Effector memory CD8-positive, alpha-beta T cell (primary cell): ENCODE measurements at places on chromosomes 12 and 14.

GRCh38 chr12:42790761-42791151 lies 201.2 kb upstream of the PRICKLE1 start:
- no peak for DNase-seq
- no peak overlapping the region for H3K27ac ChIP-seq
- H3K27me3 ChIP-seq, result no peaks in the 10 kb centered on the region
- no peaks in the 10 kb centered on the region for H3K36me3 ChIP-seq
- H3K4me3 ChIP-seq, result no peak overlapping the region
- H3K4me1 ChIP-seq, result no peaks in the 10 kb centered on the region

DNA sequence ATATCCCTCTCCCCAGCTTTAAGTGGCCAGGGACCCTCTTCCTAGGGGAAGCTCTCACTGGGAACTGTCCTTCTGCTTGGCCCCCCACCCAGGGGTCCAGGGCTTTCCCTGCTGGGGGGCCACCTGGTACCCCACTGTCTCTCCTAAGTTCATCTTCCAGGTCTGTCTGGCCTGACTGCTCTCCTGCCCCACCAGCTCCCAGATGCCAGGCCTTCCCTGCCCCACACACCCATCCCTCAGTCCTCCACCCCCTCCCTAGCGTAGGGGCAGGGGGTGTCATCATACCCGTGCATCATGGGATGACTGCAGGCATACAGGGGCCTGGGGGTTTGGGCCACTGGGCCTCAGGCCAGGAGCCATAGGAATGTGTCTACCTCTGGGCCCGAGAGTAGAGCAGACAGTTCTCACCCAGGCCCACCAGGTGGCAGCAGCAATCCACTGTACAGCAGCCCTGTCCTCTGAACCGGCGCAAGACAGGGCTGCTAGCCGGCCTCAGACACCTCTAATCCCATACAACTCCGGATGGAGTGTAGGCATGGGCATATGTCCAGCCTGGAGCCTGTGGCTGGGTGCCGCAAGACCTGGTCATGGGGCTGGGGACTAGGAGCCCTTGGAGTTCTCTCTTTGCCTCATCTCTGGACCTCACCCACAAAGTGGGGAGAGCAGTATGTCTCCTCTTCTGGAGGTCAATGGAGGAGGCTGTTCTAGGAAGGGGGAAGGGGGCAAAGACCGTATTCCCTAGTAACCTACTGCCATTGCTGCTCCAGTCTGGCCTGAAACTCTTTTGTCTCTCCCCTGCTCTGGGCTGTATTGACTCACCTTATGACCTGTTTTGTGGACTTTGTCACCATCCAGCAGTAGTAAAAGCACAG lies 10.0 kb upstream of the SMARCD1 start:
- DNase-seq, result peak; percentile 77
- no peak overlapping the region for H3K4me3 ChIP-seq
- peaks cover 2% of the 10 kb centered on the region for H3K36me3 ChIP-seq
- H3K27me3 ChIP-seq, result peaks cover 31% of the 10 kb centered on the region
- peak overlapping the region; percentile 64 for H3K27ac ChIP-seq

DNA sequence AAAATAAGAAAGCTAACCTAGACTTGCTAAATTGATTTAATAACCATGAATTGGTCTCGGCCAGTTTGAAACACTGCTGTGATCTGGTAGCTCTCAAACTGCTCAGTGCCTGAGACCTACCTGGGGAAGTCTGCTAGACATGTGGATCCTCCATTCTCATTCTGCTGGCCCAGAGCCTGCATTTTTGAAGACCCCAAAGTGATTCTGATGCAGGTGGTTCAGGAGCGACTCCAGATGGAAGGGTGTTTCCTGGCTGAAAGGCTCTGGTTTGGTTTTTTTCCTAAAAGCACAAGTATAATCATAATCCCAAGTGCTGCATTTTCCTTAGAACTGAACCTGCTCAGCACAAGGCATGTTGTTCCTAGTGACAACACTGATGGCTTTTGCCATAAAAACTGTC lies 159.5 kb downstream of the ZNF664 start:
- no peaks in the 10 kb centered on the region for H3K36me3 ChIP-seq
- no peak overlapping the region for H3K4me3 ChIP-seq
- H3K27ac ChIP-seq, result no peak overlapping the region
- peaks cover 30% of the 10 kb centered on the region for H3K27me3 ChIP-seq

DNA sequence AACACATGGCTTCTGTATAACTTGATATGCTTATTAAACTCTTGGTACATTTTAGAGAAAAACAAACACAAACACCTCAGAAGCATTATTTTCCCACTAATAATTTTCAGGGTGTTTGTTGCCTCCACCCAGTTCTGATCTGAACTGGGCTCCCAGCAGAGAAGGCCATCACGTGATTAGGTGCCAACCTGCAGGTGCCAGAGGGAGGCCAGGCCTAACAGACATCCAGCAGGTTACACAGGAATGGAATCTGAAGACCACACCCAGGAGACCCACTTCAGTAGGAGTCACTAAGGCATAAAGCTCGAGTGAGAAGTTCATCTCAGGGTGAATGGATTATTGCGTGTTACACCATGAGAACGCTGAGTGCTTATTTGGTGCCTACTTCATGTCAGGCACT lies 8.9 kb downstream of the SLC6A12 start:
- no peak overlapping the region for H3K4me3 ChIP-seq
- peaks cover 92% of the 10 kb centered on the region for H3K27me3 ChIP-seq
- no peak overlapping the region for H3K27ac ChIP-seq
- H3K36me3 ChIP-seq, result no peaks in the 10 kb centered on the region
- no peak for DNase-seq

DNA sequence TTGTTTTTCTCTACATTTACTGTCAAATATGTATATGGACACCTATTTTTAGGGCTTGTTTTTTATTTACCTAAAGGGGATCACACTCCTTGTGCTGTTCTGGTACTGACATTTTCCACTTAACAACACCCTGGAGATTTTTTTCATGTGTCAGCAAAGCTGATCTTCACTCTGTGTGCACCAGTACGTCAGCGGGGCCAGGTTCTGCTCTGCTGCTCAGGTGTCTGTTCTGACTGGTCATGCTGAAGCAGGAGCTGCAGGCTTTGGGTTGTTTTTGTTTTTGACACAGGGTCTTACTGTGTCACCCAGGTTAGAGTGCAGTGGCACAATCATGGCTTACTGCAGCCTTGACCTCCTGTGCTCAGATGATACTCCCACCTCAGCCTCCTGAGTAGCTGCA lies 81.9 kb upstream of the CCND2 start:
- H3K27me3 ChIP-seq, result peaks cover 6% of the 10 kb centered on the region
- no peak overlapping the region for H3K4me3 ChIP-seq
- H3K27ac ChIP-seq, result no peak overlapping the region
- no peak for DNase-seq
- no peaks in the 10 kb centered on the region for H3K4me1 ChIP-seq

- H3K27ac ChIP-seq, result no peak overlapping the region
- no peaks in the 10 kb centered on the region for H3K27me3 ChIP-seq
- no peaks in the 10 kb centered on the region for H3K4me1 ChIP-seq
- H3K36me3 ChIP-seq, result no peaks in the 10 kb centered on the region
These were observed 493.1 kb downstream of the NOVA1 start for GRCh38 chr14:26104717-26105116.

DNA sequence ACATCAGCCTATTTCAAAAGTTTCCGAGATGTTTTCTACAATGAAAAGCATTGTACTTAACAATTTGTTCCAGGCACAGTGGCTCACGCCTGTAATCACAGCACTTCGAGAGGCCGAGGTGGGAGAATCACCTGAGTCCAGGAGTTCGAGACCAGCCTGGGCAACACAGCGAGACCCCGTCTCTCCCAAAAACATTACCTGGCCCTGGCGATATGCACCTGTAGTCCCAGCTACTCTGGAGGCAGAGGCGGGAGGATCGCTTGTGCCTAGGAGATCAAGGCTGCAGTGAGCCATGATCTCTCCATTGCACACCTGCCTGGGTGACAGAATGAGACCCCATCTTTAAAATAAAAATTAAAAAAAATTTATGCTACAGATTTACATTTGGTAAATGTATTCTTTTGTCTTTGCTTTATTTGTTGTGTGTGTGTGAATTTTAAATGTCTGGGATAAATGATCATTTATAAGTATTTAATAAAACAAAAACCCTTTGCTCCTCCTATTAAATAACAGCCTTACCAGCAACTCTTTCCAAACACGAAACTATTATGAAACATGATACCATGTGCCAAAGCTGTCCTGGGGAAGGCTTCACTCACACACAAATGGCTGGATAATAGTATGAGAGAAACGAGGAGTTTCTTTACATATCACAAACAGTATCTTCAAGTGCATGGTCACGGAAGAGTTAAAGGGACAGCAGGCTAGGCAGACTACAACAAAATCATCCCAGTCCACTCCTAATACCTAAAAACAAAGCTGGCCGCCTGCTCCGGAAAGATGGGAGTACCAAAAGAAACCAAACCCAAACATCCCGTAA lies 1.1 kb downstream of the ATXN3 start:
- peaks cover 23% of the 10 kb centered on the region for H3K4me1 ChIP-seq
- H3K4me3 ChIP-seq, result peak overlapping the region; percentile 92
- no peaks in the 10 kb centered on the region for H3K27me3 ChIP-seq
- H3K27ac ChIP-seq, result peak overlapping the region; percentile 91
- peaks cover 7% of the 10 kb centered on the region for H3K36me3 ChIP-seq

DNA sequence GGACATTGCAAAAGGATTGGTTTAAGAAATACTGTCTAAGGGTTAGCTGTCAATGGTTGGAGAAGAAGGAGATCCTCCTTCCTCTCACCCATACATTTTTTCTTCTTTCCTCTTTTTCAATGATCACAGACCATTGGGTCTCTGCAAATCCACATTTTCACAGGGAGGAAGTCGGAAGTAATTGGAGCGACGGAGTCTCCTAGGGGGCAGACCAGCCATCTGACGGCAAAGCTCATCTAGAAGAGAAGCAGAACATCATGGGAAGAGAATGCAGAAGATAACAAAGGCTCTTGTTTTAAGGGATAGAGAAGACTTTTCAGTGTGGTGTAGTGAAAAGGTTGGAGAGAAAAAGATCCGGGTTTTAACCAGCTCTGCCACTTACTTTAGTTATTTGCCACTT lies 14.7 kb downstream of the MFAP5 start:
- DNase-seq, result no peak
- H3K27ac ChIP-seq, result no peak overlapping the region
- H3K36me3 ChIP-seq, result peaks cover 4% of the 10 kb centered on the region
- H3K4me3 ChIP-seq, result no peak overlapping the region

DNA sequence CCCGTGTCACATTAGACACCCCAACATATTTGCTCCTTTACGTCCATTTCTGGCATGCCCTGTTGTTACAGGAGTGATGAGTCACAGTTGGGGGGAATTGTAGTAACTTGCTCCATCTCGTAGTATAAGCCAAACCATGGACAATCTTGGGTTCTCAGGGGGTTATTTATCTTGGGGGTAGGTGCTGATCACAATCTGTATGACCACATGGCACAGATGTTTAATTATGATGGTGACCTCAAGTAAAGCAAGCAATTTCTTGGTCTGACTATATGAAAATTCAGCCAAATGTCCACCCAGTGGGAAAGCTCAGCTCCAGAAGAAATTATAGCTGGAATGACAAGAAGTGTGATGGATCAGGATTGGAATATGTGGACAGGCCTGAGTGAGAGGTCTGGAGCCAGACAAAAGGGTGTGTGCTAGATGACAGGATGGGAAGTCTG lies 32.1 kb upstream of the STON2 start:
- DNase-seq, result no peak
- H3K36me3 ChIP-seq, result peaks cover 3% of the 10 kb centered on the region

DNA sequence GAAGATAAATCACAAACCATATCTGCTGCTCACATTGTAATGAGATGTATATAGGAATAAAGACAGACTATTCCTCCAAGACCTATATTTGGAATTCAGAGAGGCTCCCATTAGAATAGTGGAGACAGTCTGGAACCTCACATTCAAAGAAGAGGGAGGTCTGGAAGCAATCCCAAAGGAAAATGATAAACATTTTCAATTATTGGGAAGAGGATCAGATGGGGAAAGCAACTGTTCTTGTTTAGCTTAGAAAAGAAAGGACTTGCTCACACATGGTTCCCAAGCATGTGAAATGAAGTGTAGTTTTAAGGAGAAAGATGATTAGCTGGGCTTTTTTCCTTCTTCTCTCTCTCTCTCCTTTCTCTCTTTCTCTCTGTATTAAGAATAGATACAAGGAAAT lies 193.0 kb upstream of the LMNTD1 start:
- no peaks in the 10 kb centered on the region for H3K36me3 ChIP-seq
- no peaks in the 10 kb centered on the region for H3K4me1 ChIP-seq
- H3K27me3 ChIP-seq, result no peaks in the 10 kb centered on the region
- no peak overlapping the region for H3K4me3 ChIP-seq

DNA sequence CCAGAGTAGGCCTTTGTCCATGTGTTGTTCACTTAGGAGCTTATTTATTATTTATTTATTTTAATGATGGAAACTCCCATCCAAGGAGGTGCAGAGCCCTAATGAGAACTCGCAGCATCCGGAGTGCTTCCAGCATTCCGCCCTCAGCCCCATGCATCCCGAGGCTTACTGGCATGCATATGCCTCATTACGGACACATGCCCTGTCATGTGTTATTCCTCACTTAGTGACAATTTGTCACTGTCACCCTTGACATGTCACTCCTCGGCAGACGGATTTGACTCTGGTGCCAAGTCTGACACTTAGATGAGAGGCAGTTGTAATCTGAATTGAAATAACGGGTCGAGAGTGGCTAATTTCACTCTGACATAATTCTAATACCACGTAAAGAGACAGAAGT lies 132.8 kb downstream of the VRK1 start:
- DNase-seq, result no peak
- no peak overlapping the region for H3K27ac ChIP-seq
- H3K4me3 ChIP-seq, result no peak overlapping the region
- H3K36me3 ChIP-seq, result no peaks in the 10 kb centered on the region
- H3K27me3 ChIP-seq, result no peaks in the 10 kb centered on the region

- H3K4me3 ChIP-seq, result no peak overlapping the region
- H3K36me3 ChIP-seq, result peaks cover 38% of the 10 kb centered on the region
- peaks cover 6% of the 10 kb centered on the region for H3K4me1 ChIP-seq
- no peaks in the 10 kb centered on the region for H3K27me3 ChIP-seq
- H3K27ac ChIP-seq, result no peak overlapping the region
These were observed 38.5 kb upstream of the KCNK13 start for GRCh38 chr14:90023176-90023896.

DNA sequence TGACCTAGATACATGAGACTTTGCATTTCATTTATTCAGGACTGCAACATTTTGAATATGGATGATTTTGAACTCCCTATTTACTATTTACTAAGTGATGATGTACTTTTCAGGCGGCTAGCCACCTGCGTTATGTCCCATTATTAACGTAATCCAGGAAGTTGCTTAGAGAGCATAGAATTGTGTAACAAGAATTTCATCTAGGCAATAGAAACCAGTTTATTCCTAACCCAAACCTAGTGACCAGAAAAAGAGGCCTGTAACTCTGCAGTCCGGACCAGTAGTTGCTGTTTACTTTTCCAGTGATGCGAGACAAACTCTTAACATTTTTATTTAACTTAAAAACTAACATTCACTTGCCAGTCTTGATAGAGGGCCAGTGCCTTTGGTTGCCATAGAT lies 12.3 kb downstream of the NUDT4 start:
- H3K27ac ChIP-seq, result no peak overlapping the region
- peaks cover 12% of the 10 kb centered on the region for H3K36me3 ChIP-seq
- H3K4me3 ChIP-seq, result no peak overlapping the region
- H3K27me3 ChIP-seq, result no peaks in the 10 kb centered on the region
- peaks cover 23% of the 10 kb centered on the region for H3K4me1 ChIP-seq
- DNase-seq, result no peak
